KBM-7 (cell line): ENCODE measurements at places on chromosomes 4 and X.

DNA sequence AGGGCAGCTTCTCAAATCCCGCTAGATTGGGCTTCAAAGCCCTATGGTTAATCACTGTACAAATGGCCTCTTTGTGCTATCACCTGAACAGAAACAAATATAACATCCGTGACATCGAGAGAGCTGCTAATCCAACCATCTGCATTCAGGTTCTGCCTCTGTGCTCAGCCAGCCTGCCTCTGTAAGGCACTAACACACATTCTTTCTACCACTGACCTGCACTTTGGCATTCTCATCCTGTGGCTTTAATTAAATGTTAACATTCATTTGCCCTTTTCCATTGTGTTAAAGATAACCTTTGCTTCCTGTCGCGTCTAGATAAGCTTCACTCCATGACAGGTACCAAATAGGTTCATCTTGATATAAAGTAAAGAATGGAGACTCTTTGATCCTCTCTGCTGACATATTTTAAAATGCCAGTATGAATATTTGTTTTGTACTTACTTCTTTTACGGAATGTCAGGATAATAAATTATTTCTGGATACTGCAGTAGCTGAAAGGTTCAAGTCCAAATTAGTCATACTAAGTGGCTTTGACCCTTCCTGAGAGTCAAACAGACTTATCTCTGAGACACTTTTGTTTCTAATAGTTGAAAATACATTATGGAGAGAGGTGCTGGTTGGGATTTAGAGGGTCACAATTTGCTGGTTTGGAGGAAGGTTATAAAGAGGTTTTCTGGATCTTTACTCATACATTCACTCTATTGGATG lies 505.7 kb downstream of the PACRGL start:
- DNase-seq: no peak

GRCh38 chr4:140344621-140345020 lies 28.8 kb upstream of the SCOC start:
- DNase-seq: no peak

- no peak for DNase-seq
Measured at GRCh38 chrX:6965729-6966128, 181.8 kb upstream of the STS start.

DNA sequence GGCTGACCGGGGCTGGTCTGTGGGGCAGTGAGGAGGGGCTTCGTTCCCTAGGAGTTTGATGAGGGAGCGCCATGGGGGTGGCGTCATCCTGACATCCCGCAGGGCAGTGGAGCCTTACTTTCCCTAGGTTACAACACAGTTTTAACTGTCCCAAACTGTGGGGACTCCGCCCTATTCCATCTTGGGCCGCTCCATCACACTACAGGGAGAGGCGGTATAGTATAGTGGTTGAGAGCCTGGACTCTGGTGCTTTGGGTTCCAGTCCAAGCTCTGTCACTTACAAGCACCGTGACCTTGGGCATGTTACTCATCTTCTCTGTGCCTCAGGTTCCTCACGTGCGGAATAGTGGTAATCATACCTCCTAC lies 44.2 kb downstream of the ZNF185 start:
- DNase-seq: no peak

- DNase-seq: no peak
Measured at GRCh38 chr4:85740431-85740861, 265.5 kb downstream of the ARHGAP24 start.

DNA sequence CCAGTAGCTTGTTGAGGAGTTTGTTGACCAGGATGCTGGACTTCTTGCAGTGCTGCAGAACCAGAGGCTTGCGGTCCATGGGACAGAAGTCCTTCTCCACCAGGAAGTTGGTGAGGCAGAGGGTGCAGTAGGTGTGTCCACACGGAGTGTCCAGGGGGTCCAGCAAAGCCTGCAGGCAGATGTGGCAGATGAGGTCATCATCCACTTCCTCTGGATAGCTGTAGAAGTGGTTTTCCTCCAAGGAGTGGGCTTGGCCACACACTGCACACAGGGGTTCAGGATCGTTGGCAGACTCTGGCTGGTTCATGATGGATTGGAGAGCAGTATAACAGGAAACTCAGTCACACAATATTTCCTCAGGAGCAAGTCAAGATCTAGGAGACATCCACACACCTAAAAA lies 17.6 kb downstream of the LNX1 start:
- DNase-seq: no peak

DNA sequence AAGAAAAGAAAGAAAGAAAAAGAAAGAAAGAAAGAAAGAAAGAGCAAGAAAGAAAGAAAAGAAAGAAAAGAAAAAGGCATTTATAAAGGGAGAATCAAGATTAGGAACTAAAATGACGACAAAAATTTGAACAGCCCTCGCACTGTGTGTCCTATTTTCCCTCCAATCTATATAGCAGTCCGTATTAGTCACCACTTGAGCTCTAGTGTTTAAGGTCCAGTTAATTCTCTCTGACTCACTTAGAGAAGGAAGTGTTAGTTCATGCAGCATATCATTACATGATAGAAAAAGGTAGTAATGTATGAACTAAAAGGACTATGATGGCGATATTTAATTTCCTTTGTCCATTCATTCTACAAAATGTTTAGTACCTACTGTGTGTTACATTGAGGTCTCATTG lies 122.7 kb downstream of the CBLL2 start:
- DNase-seq: no peak

- no peak for DNase-seq
Measured at GRCh38 chr4:37656649-37657048, 29.5 kb downstream of the RELL1 start.

- peak; percentile 4 for DNase-seq
Measured at GRCh38 chr4:101818362-101818761, 27.8 kb downstream of the BANK1 start.

GRCh38 chrX:11588097-11588496 lies 77.6 kb downstream of the ARHGAP6 start:
- DNase-seq: no peak

DNA sequence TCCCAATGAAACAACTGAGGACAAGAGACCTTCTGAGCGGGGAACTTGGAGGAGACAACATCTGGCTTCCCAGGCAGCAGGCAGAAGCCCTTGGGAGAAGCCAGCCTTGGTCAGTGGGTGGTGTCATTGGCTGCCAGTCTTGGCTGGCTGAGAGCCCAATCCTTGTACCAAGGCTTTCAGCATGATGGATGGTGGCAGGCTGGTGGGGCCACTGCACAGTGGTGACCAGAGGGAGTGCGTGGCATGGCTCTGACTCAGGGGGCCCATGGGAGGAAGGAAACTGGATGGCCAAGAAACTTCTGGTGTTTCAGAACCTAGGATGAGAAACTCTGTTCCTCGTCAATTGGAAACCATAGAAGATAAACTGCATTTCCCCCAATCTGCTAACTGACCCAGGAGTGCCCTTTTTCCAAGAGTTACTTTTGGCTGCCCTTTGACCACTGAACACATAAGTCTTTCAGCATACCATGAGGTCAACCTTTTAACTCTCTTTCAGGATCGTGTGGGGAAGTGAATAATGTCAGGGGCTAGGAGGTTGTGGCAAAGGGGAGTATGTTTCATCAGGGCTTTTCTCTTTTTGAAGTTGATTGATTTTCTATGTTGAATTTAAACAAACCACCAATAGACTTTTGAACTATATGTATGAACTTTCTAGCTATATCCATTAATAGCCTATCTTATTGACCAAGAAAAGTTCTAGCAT lies 60.9 kb downstream of the SOWAHB start:
- no peak for DNase-seq

GRCh38 chr4:44186096-44186849 lies 262.3 kb downstream of the KCTD8 start:
- no peak for DNase-seq

DNA sequence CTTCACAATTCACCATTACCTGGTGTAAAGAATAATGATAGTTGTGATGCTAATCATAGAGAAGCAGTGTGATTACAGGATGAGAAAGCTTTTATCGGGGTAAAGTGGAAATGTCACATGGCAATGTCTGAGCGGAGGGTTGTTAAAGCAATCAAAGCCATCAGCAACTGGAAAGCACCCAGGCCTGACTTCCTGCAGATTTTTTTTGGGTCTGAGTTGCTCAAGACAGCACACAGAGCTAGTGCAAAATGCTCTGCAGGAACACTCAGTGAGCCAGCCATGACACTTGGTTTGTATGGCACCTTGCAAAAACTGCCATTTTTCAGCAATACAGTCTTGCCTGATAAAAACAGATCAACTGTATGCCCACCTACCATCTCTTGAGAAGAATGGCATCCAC lies 152.9 kb downstream of the COL4A6 start:
- DNase-seq: no peak

GRCh38 chrX:11408109-11408405 lies 114.8 kb downstream of the AMELX start:
- DNase-seq: no peak
